Mucosa of gallbladder (tissue), 1 donor: ENCODE measurements at places on chromosomes 11 and 22. TPM values are rescaled to one million over a fixed set of nuclear protein-coding genes. Genes with fewer than 3 reads are reported as not detected.

- DNase-seq: no peak
Measured at GRCh38 chr22:25448435-25449051, 115.9 kb upstream of the GRK3 start.

- DNase-seq: no peak
Measured at GRCh38 chr11:1015826-1016545, 20.5 kb downstream of the MUC6 start.

GRCh38 chr11:26842478-26843282 is 120.8 kb upstream of the SLC5A12 start:
- DNase-seq: no peak

GRCh38 chr22:35727436-35727835 is 9.8 kb downstream of the APOL5 start:
- no peak for DNase-seq

The OR8D1 gene
- total RNA-seq: not detected

The CENPM gene
- total RNA-seq: 3.2 TPM

- no peak for DNase-seq
Measured at GRCh38 chr22:45877651-45878050, 99.3 kb downstream of the WNT7B start.

The CCND1 gene
- 181 TPM for total RNA-seq

The SCARF2 gene
- 17.6 TPM for total RNA-seq

GRCh38 chr11:126968915-126969314 is 31.7 kb downstream of the KIRREL3 start:
- DNase-seq: no peak
